ENCODE measurements at places on chromosomes 7 and 10.

- no peak for DNase-seq
These were observed 193.6 kb downstream of the MBL2 start for GRCh38 chr10:52578871-52579405.

GRCh38 chr7:158827411-158828132, 1.7 kb downstream of the ESYT2 start:
- DNase-seq = no peak

- peak; percentile 58 for DNase-seq
These were observed 9.4 kb downstream of the NUB1 start for GRCh38 chr7:151351027-151351426.

DNA sequence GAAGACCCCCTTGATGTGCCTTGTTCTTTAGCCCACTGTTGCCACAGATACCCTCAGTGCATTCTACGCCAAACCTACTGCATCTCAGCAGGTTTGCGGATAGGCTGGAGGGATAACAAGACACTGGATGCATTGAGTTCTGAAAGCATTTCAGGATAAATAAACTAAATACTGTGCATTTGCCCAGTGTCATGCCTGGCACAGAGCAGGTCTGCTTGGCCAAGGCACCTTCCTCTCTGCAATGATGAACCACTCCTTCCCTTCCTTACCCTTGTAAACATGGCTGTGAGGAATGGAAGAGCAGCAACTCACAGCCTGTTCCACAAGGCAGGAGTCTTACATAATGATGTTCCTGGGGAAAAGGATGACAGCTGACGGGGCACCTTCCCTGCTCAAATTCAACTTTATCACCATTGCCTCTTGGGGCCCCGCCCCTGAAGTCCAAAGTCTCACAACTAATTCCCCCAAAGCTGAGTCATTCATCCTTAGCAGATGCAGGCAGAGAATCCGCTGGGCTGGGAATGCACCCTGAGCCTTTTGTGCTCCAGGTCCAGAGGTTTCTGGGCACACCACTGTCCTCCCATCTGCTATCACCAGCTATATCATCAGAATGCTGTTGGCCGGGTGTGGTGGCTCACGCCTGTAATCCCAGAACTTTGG, 11.6 kb downstream of the DDX56 start:
- DNase-seq = no peak

DNA sequence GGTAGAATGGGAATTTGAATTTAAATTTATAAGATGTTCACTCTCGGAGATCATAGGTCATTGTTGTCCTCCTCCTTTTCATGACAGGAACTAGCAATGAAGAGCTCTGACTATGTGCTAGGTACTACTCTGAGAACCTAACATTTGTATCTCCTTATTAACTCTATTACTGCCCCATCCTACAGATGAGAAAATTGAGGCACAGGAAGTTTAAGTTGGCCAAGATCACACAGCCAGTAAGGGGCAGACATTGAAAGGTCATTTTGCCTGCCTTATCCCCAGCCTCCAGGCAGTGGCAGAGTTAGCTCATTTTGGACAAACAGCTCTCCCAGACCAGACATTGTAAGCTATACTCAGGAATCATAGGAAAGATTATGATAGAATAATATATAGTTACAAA, 6.0 kb downstream of the SRGN start:
- DNase-seq = no peak

- no peak for DNase-seq
These were observed 80.9 kb upstream of the POT1 start for GRCh38 chr7:125010540-125010939.

DNA sequence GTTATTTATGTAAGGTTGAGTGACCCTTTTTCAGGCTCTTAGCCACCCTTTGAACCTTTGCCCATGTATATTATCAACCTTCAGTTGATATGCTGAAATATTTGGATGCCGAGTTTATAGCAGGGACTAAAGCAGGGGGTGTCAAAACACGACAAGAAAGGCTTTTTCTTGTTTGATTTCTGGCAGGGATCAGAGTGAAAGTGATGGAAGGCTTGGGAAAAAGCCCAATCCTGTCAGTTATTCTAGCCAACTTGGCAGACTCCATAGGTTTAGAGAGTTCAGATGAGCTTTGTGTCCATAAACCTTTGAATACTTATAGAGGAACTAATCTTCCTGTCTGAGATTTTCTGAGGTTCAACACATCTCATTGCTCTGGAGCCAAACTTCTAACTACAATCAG, 47.5 kb downstream of the INHBA start:
- DNase-seq = no peak

DNA sequence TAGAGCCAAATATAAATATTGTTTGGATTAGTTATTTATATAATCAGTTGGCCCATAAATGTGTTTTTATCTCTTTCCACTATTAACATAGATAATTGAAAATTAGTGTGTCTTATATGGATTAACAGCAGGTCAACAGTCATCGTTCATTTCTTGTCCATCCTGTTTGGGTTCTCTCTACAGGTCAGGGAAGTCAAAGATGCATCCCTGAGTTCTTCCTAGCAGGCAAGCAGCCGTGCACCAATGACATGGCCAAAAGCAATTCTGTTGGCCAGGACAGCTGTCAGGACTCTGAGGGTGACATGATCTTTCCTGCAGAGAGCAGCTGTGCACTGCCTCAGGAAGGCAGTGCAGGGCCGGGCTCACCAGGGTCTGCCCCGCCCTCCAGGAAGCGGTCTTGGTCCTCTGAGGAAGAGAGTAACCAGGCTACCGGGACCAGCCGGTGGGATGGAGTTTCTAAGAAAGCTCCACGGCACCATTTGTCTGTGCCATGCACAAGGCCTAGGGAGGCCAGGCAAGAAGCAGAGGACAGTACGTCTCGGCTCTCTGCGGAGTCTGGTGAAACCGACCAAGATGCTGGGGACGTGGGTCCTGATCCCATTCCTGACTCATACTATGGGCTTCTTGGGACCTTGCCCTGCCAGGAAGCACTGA, 15.9 kb downstream of the FBH1 start:
- no peak for DNase-seq

GRCh38 chr7:75072981-75073283, 670 bp downstream of the RCC1L start:
- no peak for DNase-seq

GRCh38 chr10:28354511-28354910, 51.6 kb upstream of the MPP7 start:
- DNase-seq = no peak

- DNase-seq = no peak
These were observed 12.3 kb downstream of the IQUB start for GRCh38 chr7:123522066-123522465.

DNA sequence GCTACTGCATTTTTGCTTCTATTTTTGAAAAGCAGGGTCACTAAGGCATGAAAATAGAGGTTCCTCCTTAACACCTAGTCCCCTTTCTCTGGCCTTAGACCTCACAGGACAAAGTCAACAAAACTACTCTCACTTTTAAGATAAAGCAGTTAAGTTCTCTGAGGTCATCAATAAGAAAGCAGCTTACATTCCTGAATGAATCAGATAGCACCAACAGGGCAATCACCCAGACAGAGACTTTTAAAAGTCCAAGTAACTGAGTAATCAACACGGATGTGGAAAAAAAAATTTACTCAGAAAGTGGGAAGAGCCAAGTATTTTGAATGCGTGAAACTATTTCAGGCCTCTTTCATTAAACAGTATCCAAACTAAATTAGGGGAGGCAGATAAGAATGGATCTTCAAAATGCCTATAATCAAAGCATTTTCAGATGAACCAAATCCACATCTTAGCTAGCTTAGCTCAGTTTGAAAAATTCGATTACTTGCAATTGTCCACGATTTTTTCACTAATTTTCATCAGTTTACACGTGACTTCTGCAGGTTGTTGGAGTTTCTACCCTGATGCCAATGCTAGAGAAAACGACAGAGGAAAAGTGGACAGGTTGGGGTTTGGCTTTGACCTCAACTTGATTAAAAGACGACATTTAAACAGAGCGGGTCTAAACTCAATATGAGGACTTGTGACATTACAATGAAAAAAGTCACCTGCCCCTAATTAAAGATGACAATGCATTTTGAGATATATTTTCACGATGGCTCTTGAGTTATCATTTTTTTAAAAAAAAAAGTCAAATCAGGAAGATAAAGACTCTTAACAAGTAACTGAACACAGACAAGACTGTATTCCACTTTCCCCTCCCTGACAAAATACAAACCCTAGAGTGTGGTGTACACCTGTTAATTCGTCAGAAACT, 1.6 kb downstream of the BEND7 start:
- DNase-seq = no peak

DNA sequence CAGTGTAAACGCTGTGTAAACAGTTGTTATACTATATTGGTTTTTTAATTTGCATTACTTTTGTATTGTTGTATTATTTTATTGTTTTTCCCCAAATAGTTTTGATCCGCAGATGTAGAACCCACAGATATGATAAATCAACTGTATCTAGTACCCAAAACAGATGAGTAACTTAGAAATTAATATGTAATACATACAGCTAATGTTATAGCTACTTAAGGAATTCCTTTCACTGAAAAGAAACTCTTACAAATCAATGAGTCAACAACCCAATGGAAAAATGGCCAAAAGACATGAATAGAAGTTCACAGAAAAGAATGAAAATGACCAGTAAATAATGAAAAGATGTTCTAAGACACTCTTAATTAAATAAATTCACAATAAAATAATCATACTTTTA, 32.3 kb upstream of the ARL4A start:
- DNase-seq = no peak

- no peak for DNase-seq
These were observed 66.1 kb upstream of the ABLIM1 start for GRCh38 chr10:114723991-114724715.

- no peak for DNase-seq
These were observed 66.6 kb downstream of the CUBN start for GRCh38 chr10:17062955-17063484.

DNA sequence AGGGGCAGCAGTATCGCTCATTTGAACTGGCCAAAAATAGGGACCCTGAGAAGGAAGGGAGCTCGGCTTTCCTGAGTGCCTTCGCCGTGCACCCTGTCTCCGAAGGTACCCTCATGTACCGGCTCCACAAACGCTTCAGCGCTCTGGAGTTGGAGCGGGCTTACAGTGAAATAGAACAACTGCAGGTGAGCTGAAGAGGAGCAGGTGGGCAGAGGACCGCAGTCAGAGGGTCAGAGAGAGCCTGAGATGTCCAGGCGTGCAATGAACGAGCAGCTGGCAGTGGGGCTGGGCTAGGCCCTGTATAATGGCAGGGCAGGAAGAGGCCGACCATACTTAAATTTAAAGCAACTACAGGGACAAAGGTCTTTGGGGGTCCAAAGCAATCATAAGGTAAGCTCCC, 4.1 kb downstream of the CHPF2 start:
- DNase-seq = no peak

GRCh38 chr7:77985974-77986339, 187.4 kb downstream of the PHTF2 start:
- DNase-seq = no peak

DNA sequence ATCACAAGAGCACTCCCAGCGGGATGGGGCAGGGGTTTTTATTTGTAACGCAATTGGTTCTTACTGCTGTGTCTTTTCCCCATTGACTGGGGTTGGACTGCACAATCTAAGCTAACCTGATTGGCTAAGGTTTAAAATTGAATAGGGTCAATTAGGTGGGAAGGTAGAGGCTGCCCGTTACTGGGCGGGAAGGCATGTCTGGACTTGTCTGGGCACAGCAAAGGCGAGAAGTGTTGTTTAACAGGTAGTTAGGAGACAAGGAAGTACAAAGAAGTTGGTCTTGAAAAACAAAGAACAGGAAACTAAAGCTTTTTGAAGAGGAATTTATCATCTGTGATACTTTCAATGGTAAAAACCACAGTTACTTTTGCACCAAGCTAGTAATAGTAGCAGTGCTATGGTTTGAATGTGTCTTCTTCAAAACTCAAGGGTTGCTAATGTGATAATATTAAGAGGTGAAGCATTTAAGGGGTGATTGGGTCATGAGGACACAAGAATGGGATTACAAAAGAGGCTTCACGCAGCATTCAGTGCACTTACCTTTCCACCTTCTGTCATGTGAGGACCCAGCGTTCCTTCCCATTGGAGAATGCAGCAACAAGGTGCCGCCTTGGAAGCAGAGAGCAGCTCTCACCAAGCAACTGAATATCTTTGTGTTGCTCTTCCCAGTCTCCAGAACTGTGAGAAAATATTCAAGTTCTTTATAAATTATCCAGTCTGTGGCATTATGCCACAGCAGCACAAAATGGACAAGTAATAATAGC, 875.5 kb upstream of the SORCS1 start:
- DNase-seq = no peak

GRCh38 chr10:116274064-116274904, 1.3 kb upstream of the GFRA1 start:
- no peak for DNase-seq

DNA sequence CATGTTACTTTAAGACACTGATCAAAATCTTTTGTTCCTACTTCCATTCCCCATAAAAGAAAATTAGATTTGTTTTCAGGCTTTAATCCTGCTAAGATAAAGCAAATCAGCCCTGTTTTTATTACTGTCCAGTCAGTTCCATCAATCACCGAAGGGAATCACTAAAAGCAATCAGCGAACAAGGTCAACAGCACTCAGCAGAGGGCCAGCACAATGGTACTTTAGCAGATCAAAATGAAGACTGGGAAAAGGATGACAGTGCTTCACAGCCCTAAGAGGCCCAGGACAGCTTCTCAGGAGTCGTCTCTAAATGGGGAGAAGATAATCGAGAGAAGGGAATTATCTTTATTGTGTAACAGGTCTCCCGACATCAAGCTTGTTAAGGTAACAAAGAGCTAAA, 32.7 kb downstream of the SEM1 start:
- DNase-seq = no peak

GRCh38 chr7:55240418-55241142, 124.6 kb upstream of the LANCL2 start:
- DNase-seq = no peak

DNA sequence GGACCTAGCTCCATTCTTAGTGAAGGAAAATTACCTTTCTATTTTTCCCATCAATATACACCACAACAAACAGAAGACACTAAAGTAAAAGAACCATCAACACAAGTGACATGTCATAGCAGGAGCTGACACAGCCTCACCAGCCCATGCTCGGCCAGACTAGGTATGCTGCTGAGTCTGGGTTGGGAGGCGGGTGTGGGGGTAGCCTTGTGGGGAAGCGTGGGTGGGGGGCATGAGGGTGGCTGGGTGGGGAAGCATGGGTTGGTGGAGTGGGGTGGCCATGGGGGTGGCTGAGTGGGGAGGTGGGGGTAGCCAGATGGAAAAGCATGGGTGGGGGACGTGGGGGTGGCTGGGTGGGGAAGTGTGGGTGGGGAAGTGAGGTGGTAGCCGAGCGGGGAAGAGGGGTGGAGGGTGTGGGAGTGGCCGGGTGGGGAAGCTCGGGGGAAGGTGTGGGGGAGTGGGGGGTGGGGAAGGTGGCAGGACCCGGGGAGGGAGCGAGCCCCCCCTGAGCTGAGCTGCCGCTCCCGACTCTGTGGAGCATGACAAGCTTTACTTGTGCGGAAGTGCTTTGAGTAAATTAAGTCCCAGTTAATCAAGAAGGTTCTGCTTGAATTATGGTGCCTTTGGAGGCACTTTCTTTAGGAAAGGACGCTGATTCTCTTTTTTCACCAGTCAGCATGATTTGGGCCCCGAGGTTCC, 294.6 kb upstream of the ZNF32 start:
- DNase-seq = no peak

GRCh38 chr10:129771991-129772431, 192.1 kb downstream of the EBF3 start:
- DNase-seq = no peak
